Epithelial cell of proximal tubule (primary cell): ENCODE measurements at places on chromosomes 4 and X. TPM values are rescaled to one million over a fixed set of nuclear protein-coding genes. Genes with fewer than 3 reads are reported as not detected.

DNA sequence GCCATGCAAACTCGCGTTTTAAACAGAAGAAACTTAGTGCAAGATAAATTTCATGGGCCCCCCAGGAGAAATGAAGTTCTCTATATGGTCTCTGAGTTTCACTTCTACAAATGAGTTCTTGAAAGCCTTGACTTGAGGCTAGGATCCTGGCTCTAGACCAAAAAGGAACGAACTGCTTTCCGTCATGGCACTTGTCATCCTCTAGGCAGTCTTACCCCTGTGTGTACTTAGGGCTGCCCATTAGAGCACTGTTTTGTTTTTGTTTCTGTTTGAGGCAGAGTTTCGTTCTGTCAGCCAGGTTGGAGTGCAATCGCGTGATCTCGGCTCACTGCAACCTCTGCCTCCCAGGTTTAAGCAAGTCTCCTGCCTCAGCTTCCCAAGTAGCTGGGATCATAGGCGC is 29.0 kb downstream of the RNF4 start:
- no peak for DNase-seq

- no peak for DNase-seq
These were observed 556 bp downstream of the ATP5ME start for GRCh38 chr4:673349-674091.

DNA sequence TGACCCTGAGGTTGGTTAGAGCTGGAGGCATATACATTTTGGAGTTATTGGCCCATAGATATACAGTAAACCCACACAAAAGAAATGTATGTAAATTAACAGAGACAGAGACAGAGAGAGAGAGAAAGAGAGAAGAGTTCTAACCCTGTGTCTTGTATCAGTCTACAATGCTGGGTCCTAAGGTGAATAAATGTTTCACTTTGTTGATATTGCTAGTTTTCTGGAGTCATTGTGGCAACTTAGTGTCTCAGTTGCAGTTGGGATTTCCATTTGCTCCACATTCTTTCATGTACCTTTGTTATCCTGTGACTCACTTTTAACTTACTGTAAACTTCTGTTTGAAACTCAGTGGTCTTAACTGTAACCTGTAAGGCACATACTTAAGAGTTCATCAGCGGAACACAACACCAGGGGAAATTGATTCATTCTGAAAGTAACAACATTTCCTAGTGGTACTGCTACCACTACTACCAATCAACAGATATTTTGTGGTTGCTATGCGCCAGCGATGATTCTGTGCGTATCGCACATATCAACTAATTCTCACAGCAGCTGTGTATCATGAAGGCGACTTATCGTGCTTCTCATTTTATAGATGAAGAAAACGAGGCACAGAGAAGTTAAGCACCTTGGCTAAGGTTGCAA is 38.5 kb upstream of the ETDA start:
- DNase-seq: no peak

- DNase-seq: no peak
These were observed 123.6 kb downstream of the RELL1 start for GRCh38 chr4:37562592-37562991.

DNA sequence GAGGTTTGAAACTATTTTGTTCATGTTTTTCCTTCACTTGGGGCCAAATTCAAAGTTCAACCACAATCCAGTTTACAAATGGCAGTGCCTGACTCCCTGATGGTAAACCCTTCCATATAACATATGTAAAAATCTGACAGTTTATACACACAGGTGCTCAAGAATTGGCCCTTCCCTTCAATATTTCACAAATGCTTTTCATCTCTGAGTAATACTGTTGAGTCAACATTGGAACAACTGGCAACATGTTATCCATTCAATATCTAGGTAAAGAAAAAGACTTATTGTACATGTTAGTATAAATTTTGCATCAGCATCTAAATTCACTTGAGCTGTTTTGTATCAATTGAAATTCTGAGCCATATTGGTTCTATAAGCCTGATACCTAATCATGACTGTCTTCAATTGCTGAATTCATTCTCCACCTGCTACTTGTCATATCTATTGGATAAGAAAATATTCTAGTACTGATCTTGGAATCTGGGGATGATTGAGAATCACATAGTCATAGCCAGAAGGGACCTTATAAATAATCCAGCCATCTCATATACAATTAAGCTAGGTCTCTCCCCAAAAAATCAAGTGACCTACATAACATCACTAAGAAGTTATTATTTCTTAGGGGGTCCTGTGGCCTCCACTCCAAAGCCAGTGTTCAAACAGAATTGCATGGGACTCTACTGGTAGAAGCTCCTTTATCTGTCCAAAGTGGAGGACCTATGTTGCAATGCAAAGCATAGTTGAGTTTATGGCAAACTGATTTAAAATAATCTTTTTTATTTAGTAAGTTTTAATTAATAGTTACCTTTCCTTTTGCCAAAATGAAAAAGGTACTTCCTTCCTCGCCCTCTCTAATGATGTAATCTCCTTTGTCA is 61.9 kb downstream of the PRKG2 start:
- no peak for DNase-seq

DNA sequence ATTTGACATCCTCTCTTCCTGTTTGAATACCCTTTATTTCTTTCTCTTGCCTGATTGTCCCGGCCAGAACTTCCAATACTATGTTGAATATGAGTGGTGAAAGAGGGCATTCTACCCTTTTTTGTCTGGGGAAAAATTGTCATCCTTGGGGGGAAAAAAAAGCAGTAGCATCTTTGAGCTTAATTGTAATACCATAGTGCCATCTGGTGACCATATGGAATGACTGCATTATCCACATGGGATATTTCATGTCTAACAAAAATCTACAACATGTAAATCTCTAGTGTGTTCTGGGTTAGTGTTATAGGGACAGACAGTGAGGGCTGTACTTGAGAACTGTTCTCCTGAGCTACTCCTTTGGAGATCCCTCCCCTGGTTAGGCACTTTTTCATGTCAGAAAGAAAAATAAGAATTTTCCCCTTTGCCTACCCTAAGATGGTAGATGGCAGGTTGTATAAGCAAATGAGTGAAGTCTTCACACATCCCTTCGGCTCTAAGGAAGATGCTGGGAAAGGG is 26.0 kb downstream of the CAPN6 start:
- DNase-seq: no peak

GRCh38 chr4:78796526-78796925 is 20.4 kb downstream of the BMP2K start:
- no peak for DNase-seq

DNA sequence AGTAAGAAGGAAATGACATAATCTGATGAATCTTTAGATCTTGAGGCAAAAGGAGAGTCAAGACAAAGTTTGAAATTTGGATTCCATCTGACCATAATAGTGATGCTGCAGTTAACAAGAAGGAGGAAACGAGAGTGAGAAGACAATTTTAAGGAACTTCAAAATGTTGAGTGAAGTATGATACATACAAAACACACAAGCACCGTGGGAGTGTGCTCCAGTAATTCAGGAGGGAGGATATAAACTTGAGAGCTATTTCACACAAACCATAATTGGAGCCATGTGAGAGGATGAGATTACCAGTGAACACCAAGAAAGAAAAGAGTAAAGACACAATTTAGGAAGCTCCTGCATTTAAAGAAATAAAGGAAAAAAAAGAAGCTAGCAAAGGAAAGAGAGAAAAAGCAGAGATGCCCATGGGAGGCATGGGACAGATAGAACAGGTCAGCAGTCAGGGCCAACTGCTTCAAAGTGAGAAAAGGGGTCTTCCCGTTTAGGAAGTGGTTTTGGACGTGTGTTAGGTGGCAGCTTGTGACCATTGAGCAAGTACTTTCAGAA is 150.7 kb upstream of the SLC7A11 start:
- DNase-seq: no peak

- no peak for DNase-seq
These were observed 110.6 kb upstream of the C1QTNF7 start for GRCh38 chr4:15317246-15317645.

- DNase-seq: no peak
These were observed 272.6 kb downstream of the GPM6A start for GRCh38 chr4:175539498-175539897.

- DNase-seq: no peak
These were observed 8.5 kb downstream of the RBM47 start for GRCh38 chr4:40621229-40621591.

The NR3C2 gene
- total RNA-seq: 0.98 and 1.5 TPM in 2 replicates

The SASH3 gene
- total RNA-seq: not detected in 2 replicates

The ELK1 gene
- 21.9 and 31.8 TPM in 2 replicates for total RNA-seq

The MAGEA6 gene
- total RNA-seq: not detected in 2 replicates
